ENCODE measurements at places on chromosomes 3 and 15.

- no peak for DNase-seq
Observed at GRCh38 chr3:4907643-4908432, 71.4 kb upstream of the BHLHE40 start.

DNA sequence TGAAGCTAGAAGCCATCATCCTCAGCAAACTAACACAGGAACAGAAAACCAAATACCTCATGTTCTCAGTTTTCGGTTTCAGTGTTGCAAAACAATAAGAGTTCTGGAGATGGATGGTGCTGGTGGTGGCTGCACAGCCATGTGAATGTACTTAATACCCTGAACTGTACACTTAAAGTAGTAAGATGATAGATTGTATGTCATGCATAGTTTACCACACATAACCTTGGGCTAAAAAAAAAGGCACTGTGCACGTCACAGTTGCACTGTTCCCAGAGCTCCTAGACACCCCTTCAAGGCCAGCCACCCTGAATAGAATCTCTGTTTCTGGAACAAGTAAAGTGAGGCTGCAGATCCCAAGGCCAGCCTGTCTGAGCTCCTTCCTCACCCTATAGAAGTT, 243.3 kb upstream of the IGF1R start:
- DNase-seq: no peak

DNA sequence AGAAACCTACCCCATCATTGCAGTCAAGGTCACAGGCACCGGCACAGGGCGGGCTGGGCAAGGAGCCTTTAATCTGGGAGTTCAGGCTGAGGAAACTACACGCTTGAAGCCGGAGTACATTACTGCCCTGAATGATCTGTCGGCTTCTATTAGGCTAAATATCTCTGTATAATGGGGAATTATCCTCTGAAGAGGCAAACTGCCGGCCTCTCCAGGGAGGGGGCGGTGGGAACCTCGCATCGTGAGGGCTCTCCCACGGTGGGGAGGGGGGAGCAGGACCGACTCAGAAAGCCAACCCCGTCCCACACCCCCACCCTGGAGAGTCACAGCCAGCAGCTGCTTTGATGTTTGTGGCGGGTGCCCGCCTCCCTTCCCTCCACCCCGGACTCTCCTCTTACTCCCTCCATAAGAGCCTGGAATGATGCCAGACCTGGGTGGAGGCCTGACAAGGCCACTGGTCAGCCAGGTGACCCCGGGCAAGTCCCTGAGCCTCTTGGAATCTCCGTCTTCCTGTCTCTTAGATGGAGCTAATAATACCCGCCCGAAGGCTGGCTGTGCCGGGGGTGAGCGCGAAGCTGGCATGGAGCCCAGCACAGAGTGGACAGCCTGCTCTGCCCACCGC, 63.4 kb upstream of the LINGO1 start:
- DNase-seq: no peak

DNA sequence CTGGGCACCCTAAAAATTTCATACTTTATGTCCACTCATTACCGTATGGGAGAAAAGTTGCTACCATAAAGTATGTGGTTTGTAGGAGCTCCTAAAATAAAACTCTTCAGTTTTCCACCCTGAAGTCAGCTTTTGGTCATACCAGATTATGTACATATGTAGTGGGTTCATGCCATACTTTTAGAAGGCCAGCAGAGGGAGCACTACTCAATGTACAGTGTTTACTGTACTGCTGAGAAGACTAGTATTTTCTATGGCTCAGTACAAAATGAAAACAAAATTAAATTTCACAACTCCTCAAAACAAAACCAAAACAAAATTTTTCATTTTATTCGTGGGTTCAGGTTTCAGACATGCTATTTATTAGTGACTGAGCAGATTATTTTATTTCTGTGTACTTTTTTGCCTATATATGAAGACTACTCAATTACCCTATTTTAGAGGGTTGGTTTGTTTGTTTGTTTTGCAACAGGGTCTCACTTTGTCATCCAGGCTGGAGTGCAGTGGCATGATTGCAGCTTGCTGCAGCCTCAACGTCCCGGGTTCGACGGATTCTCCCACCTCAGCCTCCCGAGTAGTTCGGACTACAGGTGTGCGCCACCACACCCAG, 24.3 kb downstream of the NXPE3 start:
- peak; percentile 79 for DNase-seq

DNA sequence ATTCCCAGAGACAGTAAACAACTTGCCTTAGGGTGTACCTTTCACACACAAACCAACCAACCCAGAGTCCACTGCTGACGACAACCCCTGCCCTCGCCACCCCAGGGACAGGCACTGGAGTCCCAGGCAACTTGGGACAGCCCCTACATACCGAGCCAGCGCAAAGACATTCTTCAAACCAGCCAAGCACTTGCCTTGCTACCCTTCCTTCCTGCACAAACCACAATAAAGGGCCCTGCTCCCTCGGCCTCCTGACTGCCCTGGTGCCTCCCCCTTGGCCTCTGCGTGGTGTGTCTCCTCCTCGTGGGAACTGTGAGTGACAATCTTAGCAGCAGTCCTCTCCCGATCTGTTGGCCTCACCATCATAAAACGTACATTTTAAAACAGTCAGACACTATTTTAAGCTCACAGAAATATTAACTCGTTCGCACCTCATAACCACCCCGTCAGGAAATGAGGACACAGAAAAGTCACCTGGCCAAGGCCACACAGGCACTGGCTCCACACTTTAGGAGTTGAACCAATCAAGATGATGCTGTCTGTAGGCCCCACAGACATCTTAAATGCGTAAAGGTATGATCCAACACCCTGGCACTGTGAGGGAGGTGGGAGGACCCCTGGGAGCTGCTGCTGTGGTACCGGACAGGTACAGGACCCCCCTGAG, 113.8 kb downstream of the ADCY5 start:
- DNase-seq: no peak

- no peak for DNase-seq
Observed at GRCh38 chr3:16817197-16817596, 67.6 kb upstream of the PLCL2 start.

- no peak for DNase-seq
Observed at GRCh38 chr3:100412912-100413590, 11.7 kb downstream of the LNP1 start.

GRCh38 chr15:79064496-79064895, 26.1 kb downstream of the RASGRF1 start:
- no peak for DNase-seq

- no peak for DNase-seq
Observed at GRCh38 chr3:71916747-71917369, 131.9 kb upstream of the PROK2 start.

GRCh38 chr15:31360158-31360561, 33.5 kb downstream of the KLF13 start:
- no peak for DNase-seq

DNA sequence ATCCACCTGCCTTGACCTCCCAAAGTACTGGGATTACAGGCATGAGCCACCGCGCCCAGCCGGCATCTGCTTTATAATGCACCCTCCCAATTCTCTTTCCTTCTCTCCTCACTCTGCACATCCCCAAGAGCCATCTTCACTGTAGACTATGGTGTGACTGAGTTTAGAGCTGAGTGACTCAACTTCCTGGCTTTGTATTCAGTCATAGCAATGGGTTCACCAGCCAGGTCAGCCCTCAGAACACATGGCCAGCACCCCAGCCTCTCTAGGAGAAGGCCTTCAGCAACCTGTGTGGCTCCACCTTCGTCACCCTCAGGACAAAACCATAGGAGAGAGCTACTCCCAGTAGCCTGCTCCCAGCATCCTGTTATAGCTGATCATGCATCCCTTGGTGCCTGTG, 33.0 kb downstream of the ARID3B start:
- DNase-seq: no peak
